CD4-positive, alpha-beta T cell (primary cell): ENCODE measurements at places on chromosomes 4 and X.

- no peak for DNase-seq
Observed at GRCh38 chr4:879729-880077, 52.4 kb downstream of the GAK start.

DNA sequence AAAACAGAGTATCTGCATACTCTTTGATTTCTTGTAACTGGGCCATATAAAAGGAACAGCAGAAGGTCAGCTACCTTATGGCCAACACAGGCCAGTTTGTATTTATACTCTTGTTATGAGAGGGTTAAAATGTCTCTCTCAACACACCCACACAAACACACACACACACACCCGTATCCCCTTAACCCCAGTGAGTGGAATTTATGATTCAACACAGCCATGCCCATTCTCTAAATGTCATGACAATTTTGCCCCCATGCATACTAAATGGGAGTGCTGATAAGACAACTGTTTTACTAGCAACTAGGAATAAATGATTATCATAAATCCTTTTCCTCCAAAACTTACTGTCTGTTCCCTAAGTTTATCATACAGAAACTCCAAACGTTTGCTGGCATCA is 22.1 kb upstream of the SCD5 start:
- DNase-seq: no peak

GRCh38 chr4:150082241-150082640 is 4.0 kb downstream of the DCLK2 start:
- no peak for DNase-seq

DNA sequence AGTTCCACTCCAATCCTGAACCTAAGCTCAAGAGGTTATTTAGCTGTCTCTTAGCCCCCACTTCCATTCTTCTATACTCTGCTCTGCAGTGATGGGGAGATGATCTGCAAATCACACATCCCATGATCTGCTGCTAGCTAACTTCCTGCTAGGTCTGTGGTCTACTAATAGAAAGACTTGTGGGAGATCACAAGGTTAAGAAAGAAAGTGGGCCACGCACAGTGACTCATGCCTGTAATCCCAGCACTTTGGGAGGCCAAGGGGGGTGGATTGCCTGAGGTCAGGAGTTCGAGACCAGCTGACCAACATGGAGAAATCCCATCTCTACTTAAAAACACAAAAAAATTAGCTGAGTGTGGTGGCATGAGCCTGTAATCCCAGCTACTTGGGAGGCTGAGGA is 471.1 kb upstream of the NWD2 start:
- DNase-seq: no peak

GRCh38 chrX:44088510-44089144 is 115.4 kb upstream of the NDP start:
- no peak for DNase-seq

DNA sequence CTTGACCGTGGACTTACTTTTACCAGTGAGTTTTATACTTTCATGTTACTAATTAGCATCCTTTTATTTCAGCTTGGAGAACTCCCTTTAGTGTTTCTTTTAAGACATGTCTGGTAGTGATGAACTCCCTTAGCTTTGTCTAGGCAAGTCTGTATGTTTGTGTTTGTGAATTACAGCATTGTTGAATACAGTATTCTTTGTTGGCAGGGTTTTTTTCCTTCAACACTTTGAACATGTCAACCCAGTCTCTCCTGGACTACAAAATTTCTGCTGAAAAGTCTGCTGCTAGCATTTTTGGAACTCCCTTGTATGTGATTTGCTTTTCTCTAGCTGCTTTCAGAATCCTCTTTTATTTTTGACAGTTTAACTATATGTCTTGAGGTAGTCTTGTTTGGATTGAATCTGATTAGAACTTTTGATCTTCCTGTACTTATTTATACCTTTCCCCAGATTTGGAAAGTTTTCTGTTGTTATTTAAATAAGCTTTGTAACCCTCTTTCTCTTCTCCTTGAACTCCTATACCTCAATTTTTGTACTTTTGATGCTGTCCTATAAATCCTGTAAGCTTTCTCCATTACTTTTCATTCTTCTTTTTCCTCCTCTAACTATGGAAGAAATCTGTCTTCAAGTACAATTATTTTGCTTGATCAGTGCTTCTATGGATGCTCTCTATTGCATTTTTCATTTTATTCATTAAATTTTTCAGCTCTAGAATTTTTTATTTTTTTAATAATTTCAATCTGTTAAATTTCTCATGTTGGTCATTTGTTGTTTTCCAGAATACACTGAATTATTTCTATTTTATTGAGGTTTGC is 14.1 kb downstream of the PAPSS1 start:
- no peak for DNase-seq

- no peak for DNase-seq
Observed at GRCh38 chr4:8594097-8595038, 1.8 kb downstream of the CPZ start.

- DNase-seq: no peak
Observed at GRCh38 chrX:20144491-20144890, 2.9 kb upstream of the EIF1AX start.

GRCh38 chr4:109182696-109183095 is 119.8 kb downstream of the COL25A1 start:
- no peak for DNase-seq

GRCh38 chrX:71912156-71912555 is 1.5 kb downstream of the NHSL2 start:
- DNase-seq: no peak

DNA sequence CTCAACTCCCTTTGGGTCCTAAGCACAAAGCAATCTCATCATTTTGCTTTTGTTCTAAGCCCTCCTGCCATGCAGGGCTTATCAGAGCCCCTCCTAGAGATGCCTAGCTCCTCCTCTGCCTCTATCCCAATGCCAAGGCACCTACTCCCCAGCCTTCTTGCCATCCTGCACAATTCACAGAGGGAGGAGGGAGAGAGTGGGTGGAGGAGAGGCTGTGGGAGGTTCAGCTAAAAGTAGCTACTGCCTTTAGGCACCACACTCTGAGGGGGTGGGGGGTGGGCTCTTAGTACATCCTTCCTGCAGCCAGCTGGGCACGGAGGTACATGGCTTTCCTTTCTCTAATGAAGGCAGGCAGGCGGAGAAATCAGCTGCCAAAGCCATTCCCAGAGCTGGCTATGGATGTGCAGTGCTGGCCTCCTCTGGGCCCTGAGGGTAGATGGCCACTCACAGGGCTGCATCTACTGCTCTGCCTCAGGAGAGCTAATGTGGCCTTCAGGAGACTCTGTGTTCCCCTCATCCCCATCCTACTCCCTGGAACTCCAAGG is 40.1 kb downstream of the ARHGEF9 start:
- DNase-seq: no peak

GRCh38 chr4:37463033-37463856 is 218.7 kb downstream of the NWD2 start:
- DNase-seq: no peak

DNA sequence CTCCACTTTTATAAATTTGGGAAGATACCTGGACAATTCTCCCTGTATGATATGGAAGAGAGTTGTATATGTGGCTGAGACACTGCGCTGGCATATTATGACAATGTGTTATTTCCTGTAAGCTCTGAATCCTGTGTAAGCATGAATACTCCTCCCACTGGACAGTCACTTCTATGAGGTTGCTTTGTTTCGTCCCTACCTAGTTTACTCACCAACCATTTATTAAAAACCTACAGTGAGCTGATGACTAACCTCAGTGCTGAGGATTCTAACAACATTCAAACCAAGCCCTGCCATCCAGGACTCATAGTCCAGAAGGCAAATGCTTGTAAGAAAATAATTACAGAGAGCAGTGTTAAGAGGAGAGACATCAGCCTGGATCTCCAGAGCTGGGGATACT is 1632.9 kb upstream of the TENM3 start:
- DNase-seq: no peak

- no peak for DNase-seq
Observed at GRCh38 chrX:155048977-155049619, 21.8 kb downstream of the CMC4 start.

- DNase-seq: no peak
Observed at GRCh38 chr4:158704274-158704673, 18.9 kb downstream of the PPID start.

DNA sequence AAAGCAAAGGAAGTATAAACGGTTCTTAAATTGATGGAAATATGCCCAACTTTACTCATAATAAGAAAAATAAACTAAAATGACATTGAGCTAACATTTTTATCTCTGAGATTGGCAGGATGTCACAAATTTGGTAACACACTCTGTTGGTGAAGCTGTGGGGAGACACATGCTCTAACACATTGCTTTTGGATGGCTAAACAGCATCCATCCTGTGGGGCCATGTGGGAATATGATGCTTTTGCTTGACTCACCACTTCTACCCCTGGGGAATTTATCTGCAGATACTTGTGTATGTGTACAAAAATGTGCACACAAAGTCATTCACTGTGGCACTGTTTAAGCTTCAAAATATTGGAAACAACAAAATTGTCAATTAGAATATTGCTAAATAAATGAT is 100.2 kb downstream of the ANAPC4 start:
- no peak for DNase-seq

DNA sequence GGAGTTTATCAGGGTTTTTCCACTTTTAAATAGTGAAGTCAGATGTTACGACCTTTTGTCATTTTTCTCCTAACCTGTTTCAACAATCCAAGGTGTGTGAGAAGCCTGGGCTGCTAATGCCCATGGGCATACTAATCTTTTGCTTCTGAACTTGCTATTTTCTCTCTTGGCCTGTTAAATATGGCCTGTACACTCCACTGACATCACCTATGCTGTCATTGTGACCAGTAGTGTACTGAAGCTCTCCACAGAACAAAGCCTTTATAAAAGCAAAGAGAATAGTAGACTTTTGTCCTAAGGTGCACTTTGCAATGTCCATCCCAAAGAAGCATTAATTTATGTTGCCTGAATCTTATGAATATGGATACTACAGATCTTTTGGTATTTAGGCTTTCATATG is 1490.5 kb downstream of the STIM2 start:
- DNase-seq: no peak

GRCh38 chr4:20598626-20599025 is 101.6 kb upstream of the PACRGL start:
- DNase-seq: no peak

- DNase-seq: peak; percentile 13
Observed at GRCh38 chrX:65644621-65645289, 22.7 kb upstream of the MSN start.

DNA sequence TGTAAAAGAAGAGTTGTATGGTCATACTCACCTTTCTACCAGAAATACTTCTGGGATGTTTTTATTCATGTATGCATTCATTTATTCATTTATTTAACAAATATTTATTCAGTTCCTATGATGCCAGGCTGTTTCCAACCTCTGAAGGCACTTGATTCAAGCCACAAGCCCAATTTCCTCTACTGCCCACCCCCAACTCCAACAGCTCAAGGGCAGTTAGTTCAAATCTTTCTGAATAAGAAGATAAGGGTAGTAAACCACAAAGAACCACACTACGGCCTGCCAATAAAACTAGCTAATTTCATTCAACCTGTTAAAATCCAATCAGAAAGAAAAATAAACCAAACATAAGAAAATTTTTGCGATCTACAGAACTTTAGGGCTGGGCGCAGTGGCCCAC is 31.2 kb downstream of the LRBA start:
- DNase-seq: no peak

DNA sequence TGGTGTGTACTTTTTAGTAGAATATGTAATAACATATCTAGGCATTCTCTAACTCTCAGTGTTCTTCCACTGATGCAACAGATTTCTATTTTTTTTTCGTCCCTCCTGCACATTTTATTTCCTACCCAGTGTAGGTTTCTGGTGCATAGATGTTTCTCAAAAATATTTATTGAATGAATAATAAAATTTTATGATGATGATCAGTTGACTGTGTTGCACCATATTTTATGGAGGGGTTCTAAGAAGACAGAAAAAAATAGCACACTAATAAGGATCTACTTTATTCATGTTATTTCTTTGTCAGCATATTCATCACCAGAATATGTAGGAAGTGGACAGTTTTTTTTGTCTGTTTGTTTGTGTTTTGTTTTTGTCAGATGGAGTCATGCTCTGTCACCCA is 2529.3 kb downstream of the ARAP2 start:
- DNase-seq: no peak

DNA sequence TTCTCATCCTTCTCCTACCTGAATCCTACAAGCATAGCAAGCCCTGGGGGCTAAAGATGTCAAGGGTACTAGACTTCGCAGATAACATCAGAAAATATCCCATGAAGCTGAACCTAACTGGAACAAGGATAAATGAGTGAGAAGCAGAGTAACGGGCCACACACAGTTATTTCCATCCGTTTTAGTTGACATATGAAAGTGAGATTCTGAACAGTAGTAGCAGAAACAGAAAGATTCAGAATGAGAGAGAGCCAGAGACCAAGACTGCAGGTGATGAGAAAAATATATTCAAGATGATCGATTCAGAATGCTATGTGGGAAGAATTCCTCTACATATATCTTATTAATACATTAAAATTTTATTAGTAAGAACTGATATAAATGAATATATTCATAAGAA is 165.1 kb downstream of the TSPAN5 start:
- no peak for DNase-seq

- DNase-seq: no peak
Observed at GRCh38 chrX:155056471-155056870, 14.5 kb downstream of the CMC4 start.

- no peak for DNase-seq
Observed at GRCh38 chr4:124018383-124019317, 622.1 kb downstream of the SPRY1 start.

DNA sequence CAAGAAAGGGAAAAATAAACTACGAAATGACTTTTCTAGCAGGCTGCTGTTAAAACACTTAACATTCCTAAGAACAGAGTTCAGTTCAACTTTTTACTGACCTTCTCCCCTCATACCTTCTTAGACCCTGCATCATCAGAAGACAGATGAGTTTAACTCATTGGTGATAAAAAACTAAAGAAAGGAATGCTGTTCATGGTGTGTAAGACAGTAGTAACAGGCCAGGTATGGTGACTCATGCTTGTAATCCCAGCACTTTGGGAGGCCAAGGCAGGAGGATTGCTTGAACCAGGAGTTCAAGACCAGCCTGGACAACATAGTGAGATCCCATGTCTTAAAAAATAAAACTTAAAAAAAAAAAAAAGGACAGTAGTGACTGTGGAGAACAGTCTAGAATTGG is 16.2 kb downstream of the RBM47 start:
- DNase-seq: no peak

DNA sequence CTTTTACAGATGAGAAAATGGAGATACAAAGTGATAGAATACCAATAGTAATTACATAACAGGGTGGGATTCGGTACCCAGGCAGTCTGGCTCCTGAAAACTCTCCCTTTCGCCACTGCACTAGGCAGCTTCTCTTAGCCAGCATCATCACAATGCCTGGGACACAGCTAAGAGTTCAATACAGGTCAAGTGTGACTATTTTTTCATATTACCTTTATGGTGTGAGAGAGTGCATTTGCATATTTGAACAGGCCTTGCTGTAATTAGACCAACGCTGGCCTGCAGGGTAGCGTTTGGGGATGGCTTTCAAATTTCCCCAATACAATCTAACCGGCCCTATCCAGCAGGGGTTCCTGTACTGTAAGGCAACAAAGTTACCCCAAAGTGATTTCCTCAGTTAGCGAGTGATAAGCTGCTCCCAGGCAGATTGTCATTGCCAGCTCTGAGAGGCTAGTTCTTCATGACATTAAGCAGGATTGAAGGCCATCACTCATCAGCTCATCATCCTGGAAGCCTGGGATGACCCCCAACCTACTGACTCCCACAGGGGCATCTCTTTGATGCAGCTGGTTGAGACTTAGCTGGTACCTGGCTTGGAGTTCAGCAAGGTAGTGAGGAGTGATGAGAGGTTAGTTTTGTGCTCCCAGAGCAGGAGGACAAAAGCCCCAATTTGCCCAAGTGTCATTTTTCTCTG is 836.8 kb upstream of the LCORL start:
- DNase-seq: no peak
